CD4-positive, CD25-positive, alpha-beta regulatory T cell (primary cell): ENCODE measurements at places on chromosomes 1 and 21. TPM values are rescaled to one million over a fixed set of nuclear protein-coding genes. Genes with fewer than 3 reads are reported as not detected.

- peak; percentile 21 for DNase-seq
These were observed 38.6 kb downstream of the GADD45A start for GRCh38 chr1:67723620-67724019.

DNA sequence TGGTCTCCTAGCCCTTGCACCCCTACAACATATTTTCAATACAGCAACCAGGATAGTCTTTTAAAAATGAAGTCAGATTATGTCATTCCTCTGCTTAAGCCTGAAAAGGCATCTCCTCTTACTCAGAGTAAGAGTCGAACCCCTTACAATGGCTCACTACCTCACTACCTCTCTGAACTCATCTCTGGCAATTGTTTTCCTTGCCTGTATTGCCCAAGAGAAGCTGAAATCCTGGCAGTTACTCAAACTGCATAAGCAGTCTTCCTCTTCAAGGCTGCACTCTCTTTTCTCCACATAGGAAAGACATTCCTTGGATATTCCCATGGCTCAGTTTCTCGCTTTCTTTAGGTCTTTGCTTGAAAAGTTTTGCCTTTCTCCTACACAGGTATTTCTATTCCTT lies 22.7 kb downstream of the CLDN8 start:
- no peak for DNase-seq

DNA sequence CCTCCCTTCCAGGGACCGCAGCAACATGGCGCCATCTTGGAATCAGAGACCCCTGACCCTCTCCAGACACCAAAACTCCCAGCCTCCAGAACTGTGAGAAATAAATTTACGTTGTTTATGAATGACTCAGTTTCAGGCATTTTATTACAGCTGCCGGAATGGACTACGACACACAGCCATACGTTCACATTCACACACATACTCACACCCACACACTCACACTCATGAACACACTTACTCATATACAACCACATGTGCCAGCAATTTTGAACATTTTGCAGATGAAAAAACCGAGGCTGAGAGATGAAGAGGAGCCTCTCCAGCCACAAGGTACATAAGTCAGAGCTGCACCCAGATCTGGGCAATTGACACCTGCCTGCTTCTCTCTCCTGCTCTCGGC lies 151.0 kb upstream of the RAB4A start:
- DNase-seq = no peak

The TP73 gene
- not detected for total RNA-seq

GRCh38 chr1:159152031-159152430 lies 19.4 kb upstream of the CADM3 start:
- DNase-seq = no peak

GRCh38 chr1:183593356-183593755 lies 3.1 kb upstream of the NCF2 start:
- DNase-seq = no peak

The OSCP1 gene
- total RNA-seq = not detected
